Stimulated activated naive CD8-positive, alpha-beta T cell treated with anti-CD3 and anti-CD28 coated beads, Interleukin-15, amount 100 ng/mL, for 72 hours (primary cell): ENCODE measurements at places on chromosomes 4 and X.

DNA sequence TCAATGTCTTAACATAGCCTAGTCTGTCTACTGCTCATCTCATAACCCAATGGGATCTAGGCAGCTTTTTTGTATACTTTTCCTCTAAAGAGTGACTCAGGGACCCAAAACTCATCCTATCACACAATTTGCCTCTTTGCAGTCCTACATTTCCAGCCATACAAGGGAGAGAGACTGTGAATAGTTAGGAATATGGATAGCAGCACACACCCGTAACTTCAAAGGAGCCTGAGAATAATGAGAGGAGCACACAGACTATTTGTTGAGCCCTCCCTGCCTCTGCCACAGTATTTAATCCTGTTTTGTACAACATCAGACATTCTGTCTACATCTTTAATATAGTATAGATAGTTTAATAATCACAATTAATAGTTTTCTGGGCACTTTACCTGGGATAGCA, 83.2 kb downstream of the AREG start:
- DNase-seq: no peak

GRCh38 chr4:66923081-66923865, 622.0 kb downstream of the CENPC start:
- DNase-seq: no peak

DNA sequence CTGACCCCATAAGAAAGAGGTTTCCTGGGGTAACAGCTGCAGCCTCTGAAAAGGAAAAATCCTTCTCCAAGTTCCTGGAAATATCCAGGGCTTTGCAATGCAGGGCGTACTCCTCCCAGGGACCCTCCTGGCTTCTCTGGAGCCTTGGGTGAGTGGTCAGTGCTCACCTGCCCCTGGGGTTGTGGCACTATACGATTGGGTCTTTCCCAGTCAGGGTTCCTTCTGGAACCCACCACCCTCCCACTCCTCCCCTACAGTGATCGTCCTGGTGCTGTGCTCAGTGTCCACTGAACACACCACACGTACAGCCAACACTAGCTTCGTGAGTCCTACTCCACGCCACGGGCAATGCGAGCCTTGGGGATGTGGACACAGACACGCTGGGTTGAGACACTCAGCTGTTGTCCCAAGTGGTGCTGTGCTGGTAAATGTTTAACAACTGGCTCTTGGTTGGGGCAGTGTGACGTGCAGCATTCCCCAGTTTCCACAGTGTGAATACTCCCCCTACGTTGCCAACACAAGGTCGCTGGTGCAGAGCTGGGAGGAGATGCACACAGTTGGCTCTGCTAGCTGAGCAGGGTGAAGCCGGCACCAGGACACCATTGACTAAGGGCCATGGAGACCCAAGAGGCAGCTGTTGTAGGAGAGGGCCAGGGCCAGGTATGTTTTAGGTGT, 65.4 kb downstream of the HTRA3 start:
- DNase-seq: no peak

DNA sequence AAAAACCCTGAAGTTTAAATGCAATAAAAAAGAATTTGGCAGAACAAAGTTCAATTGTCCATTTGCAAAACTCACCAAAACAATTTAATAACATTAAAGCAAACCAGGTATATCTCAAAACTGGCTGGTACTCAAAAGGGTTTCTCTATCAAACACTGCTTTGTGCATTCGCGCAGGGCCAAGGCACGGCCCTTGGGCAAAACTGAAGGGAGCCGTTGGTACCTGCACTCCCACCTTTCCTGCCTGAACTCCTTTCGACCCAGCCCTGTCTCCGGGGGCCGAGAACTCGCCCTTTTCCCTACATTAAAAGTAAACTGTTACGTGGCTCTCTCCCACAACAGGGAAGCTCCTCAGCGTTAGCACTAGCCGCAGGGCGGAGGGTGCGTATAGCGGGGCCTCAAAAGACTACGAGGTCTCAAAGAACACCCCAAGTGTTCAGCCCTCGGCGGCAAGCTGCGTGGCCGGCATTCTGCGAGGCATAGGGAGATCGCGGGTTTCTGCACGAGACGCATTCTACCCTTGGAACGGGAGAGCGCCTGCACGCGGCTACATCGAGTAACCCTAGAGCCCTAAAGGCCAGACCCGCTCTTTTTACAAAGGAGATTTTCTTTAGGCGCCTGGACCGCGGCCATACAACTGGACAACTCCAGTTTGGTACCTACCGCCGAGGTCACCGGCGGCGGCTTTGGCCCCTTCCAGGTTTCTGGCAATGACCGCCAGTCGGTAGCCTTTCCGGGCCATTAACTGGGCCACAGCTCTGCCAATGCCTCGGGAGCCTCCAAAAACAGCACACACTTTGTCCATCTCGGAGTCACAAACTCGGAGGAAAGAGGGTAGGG, 550 bp downstream of the CBR4 start:
- peak; percentile 65 for DNase-seq

GRCh38 chrX:120617996-120618630, 11.7 kb downstream of the C1GALT1C1 start:
- no peak for DNase-seq

GRCh38 chrX:20685652-20686051, 418.9 kb upstream of the RPS6KA3 start:
- no peak for DNase-seq
